ENCODE measurements at places on chromosomes 6 and 20. TPM values are rescaled to one million over a fixed set of nuclear protein-coding genes. Genes with fewer than 3 reads are reported as not detected.

GRCh38 chr6:47438481-47439347 lies 38.9 kb upstream of the CD2AP start:
- no peak overlapping the region for H3K4me3 ChIP-seq
- peaks cover 1% of the 10 kb centered on the region for H3K4me1 ChIP-seq
- H3K36me3 ChIP-seq, result no peaks in the 10 kb centered on the region
- H3K27me3 ChIP-seq, result peaks cover 3% of the 10 kb centered on the region
- H3K27ac ChIP-seq, result no peak overlapping the region

GRCh38 chr6:20542927-20543602 lies 8.8 kb downstream of the CDKAL1 start:
- peaks cover 45% of the 10 kb centered on the region for H3K4me1 ChIP-seq
- peak overlapping the region; percentile 62 for H3K27ac ChIP-seq
- peak; percentile 45 for DNase-seq
- peaks cover 54% of the 10 kb centered on the region for H3K36me3 ChIP-seq
- H3K4me3 ChIP-seq, result peak overlapping the region; percentile 3
- H3K27me3 ChIP-seq, result no peaks in the 10 kb centered on the region

The CD109 gene
- 5.0 TPM for total RNA-seq

- H3K4me3 ChIP-seq, result no peak overlapping the region
- no peak for DNase-seq
- H3K4me1 ChIP-seq, result no peaks in the 10 kb centered on the region
- H3K27ac ChIP-seq, result no peak overlapping the region
- H3K27me3 ChIP-seq, result no peaks in the 10 kb centered on the region
- no peaks in the 10 kb centered on the region for H3K36me3 ChIP-seq
Observed at GRCh38 chr20:53419693-53420460, 173.8 kb downstream of the ZNF217 start.

DNA sequence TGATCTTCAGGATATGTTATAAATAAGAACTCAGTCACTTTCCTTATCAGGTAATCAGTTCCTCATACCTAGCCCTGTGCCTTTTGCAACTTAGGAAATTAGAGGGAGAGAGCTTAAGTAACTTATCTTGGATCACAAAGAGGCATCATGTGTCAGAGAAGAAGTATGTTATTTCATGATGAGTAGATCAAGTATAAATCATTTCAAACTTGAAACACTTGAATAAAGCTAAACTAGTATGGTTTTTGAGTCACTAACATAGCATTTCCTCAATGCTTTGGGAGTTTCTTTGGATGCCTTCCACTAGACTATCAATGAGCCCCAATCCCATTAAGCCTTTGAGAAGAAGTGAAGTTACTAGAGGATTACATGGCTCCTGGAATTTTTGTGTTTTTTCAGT lies 102.6 kb upstream of the TNFAIP3 start:
- no peak overlapping the region for H3K4me3 ChIP-seq
- H3K4me1 ChIP-seq, result peaks cover 18% of the 10 kb centered on the region
- H3K36me3 ChIP-seq, result no peaks in the 10 kb centered on the region
- DNase-seq, result no peak
- no peaks in the 10 kb centered on the region for H3K27me3 ChIP-seq

DNA sequence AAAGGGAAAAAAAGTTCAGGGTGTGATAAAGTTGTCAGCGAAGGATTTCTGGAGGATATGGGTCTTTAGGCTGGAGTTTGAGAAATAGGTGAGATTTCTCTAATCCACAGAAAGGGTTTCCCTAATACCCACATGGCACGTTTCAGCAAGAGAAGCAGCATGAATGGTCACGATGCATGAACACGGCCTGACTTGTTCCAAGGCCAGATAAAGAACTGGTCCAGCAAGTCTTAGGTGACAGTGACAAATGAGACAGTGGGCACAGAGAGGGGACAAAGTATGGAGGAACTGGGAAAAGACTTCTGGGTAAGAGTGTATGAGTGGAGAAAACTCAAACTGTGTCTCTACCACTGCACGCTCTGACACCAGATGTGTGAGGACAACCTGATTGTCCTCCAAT lies 262.0 kb upstream of the FOXQ1 start:
- no peak overlapping the region for H3K27ac ChIP-seq
- H3K4me1 ChIP-seq, result no peaks in the 10 kb centered on the region
- H3K4me3 ChIP-seq, result no peak overlapping the region
- no peak for DNase-seq
- H3K27me3 ChIP-seq, result peaks cover 14% of the 10 kb centered on the region

The NHLRC1 gene
- 0.32 TPM for total RNA-seq

GRCh38 chr20:9458138-9458796 lies 56.1 kb upstream of the LAMP5 start:
- H3K27ac ChIP-seq, result no peak overlapping the region
- no peak for DNase-seq
- no peak overlapping the region for H3K4me3 ChIP-seq

The GTSF1L gene
- total RNA-seq, result not detected

GRCh38 chr6:42690151-42690702 lies 32.2 kb downstream of the PRPH2 start:
- peak overlapping the region; percentile 53 for H3K27ac ChIP-seq
- no peak overlapping the region for H3K4me3 ChIP-seq
- peaks cover 72% of the 10 kb centered on the region for H3K36me3 ChIP-seq
- DNase-seq, result no peak
- no peaks in the 10 kb centered on the region for H3K27me3 ChIP-seq

DNA sequence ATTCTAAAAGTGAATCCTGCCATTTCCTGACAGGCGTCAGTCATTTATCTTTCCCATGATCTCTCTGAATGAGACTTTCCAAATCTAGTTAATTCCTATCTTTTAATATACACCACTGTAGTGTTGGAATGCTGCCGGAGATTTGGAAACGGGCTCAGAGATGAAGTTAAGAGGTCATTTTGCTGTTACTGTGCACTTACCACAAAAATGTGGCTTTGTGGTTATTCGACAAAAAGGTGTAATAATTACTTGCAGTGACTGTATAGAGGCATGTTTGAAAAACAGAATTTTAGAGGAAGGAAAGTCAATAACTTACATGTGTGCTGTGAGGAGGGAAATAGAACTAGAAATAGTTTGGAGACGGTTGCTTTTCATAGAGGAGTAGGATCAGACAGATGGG lies 460.2 kb upstream of the BTBD3 start:
- no peak overlapping the region for H3K27ac ChIP-seq
- H3K27me3 ChIP-seq, result no peaks in the 10 kb centered on the region
- no peaks in the 10 kb centered on the region for H3K36me3 ChIP-seq
- no peaks in the 10 kb centered on the region for H3K4me1 ChIP-seq

- no peaks in the 10 kb centered on the region for H3K36me3 ChIP-seq
- no peak overlapping the region for H3K4me3 ChIP-seq
- DNase-seq, result no peak
- H3K27ac ChIP-seq, result no peak overlapping the region
Observed at GRCh38 chr6:12648171-12648570, 68.4 kb upstream of the PHACTR1 start.

DNA sequence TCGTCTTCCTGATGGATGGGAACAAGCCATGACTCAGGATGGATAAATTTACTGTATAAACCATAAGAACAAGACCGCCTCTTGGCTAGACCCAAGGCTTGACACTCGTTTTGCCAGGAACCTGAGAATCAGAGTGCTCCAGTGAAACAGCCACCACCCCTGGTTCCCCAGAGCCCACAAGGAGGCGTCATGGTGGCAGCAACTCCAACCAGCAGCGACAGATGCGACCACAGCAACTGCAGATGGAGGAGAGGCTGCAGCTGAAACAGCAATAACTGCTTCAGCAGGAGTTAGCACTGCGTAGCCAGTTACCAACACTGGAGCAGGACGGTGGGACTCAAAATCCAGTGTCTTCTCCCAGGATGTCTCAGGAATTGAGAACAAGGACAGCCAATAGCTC lies 100.9 kb upstream of the SAMD5 start:
- peaks cover 4% of the 10 kb centered on the region for H3K27me3 ChIP-seq
- H3K27ac ChIP-seq, result no peak overlapping the region
- H3K4me3 ChIP-seq, result no peak overlapping the region
- no peak for DNase-seq
- H3K4me1 ChIP-seq, result no peaks in the 10 kb centered on the region
